ENCODE measurements at places on chromosomes 12 and 14.

GRCh38 chr14:75939200-75939599 lies 42.6 kb downstream of the TGFB3 start:
- no peak for DNase-seq

GRCh38 chr12:18981732-18982131 lies 147.8 kb upstream of the PLEKHA5 start:
- no peak for DNase-seq

DNA sequence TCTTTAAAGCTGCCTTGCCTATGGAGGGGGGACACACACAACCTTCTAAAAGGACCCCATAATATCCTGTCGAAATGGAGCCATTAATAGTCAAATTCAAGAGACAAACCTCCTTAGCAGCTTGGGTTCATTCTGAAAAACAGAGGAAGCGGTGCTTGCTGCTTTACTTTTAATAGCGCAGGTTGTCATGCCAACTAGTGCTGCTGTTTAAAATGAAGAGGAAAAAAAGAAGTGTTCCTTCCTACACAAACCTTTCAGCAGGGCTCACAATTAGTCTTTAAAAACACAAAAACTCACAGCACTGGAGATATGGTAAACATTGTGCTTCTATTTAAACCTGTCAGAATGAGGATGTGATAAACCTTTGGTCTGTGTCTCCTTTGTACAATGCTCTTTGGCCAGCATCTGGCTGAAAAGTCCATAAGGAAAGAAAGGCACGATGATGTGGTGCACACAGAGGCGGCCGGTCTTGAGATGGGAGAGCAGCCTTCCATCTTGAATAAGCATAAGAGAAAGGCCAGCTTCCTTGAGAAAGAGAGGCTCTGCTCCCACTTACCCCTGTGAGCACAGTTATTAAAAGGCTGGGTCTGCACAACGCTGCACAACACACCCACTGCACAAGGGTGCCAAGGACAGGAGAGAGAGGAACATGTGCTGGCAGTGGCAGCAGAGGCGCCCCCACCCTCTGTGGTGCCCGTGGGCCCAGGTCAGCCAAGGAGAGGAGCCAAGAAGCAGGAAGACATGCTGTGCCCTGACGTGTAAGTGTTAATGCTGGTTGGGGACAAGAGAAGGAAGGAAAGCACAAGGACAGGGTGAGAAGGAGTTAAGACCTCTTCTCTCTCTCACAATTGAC lies 144.6 kb downstream of the TTC7B start:
- no peak for DNase-seq

- peak; percentile 83 for DNase-seq
Observed at GRCh38 chr12:5588176-5588575, 156.3 kb downstream of the NTF3 start.

DNA sequence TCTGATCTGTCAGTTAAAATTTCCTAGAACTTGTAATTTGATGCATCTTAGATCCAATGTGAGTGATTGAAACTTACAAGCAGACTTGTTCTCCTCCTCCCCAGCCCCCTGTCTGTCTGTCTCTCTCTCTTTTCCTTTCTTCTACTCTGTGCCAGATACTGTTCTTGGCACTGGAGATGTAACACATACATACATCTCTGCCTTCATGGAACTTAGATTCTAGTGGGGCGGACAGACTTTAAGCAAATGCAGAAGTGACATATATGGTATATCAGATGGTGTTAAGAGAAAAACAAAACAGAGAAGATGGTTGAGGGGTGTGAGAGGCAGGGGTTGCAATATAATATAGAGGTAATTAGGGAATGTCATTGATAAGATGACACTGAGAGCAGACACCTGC lies 6.6 kb downstream of the CHST11 start:
- no peak for DNase-seq

- peak; percentile 11 for DNase-seq
Observed at GRCh38 chr14:94225460-94226378, 51.6 kb downstream of the PPP4R4 start.

DNA sequence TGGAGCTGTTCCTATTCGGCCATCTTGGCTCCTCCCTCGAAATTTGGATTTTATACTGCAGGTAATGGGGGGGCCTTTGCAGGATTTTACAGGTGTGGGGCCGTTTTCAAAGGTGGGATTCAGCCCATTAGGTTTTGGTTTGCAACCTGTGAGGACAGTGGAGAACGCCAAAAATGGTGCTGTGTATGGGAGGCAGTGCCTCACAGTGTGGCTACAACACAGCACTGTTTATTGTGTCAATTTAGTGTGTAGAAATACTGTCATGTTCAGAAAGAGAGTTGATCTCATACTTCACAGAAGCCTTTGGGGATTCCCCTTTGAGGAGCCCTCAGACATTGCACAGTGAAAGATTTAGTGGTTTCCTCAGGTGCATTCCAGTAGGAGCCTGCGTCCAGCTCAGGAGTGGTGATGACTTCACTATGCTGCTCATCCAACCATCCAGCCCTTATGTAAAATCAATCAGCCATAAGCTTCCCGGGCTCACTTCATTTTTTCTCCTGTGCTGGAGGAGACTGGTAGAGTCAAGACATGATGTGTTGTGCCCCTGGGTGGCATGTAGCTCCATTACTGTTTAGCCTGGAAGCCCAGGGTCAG lies 92.7 kb upstream of the PRMT8 start:
- no peak for DNase-seq

DNA sequence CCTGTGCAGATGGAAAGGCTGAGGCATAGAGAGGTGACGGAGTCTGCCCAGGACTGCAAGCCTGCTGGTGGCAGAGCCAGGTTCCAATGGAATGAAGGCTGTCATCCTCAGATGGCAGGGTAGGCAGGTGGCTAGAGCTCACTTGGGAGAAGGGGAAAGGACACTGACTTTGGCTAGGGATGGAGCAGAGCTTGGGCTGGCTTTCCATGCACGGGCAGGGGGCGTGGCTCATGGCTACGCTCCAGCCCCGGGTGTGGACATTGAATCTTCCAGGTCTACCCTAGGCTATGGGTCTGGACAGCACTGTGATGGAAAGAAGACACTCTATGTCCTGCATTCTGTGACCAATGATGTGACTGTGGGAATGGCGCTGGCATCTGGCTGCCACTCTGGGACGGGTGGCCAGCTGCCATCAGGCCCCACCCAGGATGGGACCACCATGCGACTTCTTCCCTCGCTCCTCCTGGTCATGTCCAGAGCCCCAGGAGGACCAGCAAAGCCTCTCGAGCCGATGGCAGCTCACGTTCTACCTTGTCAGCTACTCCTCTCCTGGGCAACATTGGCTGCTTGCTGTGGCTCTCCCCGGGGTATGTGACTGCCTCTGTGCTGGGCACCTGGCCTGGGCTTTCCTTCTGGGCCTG lies 398.7 kb downstream of the TMEM121 start:
- no peak for DNase-seq

DNA sequence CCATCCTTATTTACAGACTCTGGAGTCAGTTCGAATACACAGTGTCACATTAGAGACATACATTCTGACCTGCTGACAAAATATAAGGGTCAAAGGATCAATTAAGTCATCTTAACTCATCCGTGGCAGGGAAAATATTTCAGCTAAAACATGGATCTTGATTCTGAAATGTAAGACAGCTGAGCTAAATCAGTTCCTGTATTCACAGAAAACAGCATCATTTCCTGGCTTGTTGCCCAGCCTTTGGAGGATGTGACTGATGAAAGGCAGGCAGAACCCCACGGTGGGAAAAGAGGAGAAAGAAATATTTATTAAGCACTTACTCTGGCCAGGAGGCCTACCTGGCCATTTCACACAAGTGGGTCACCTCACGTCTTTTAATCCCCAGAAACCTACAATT lies 101.9 kb downstream of the GAS2L3 start:
- DNase-seq: peak; percentile 39

DNA sequence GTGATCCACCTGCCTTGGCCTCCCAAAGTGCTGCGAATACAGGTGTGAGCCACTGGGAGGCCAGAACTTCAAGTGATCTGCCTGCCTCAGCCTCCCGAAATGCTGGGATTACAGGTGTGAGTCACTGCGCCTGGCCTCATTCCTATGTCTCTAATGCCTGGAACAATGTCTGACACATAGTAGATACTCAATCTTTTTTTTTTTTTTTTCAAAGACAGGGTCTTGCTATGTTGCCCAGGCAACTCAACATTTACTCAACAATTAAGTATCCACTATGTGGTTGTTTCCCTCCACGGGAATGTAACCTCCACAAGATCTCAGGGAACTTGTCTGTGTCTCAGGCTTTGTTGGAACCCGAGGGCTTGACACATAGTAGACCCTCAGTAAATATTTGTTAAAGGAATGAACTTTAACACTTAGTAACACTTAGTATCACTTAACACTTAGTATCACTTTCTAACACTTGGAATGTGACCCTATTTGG lies 3.0 kb upstream of the TMEM120B start:
- peak; percentile 78 for DNase-seq

DNA sequence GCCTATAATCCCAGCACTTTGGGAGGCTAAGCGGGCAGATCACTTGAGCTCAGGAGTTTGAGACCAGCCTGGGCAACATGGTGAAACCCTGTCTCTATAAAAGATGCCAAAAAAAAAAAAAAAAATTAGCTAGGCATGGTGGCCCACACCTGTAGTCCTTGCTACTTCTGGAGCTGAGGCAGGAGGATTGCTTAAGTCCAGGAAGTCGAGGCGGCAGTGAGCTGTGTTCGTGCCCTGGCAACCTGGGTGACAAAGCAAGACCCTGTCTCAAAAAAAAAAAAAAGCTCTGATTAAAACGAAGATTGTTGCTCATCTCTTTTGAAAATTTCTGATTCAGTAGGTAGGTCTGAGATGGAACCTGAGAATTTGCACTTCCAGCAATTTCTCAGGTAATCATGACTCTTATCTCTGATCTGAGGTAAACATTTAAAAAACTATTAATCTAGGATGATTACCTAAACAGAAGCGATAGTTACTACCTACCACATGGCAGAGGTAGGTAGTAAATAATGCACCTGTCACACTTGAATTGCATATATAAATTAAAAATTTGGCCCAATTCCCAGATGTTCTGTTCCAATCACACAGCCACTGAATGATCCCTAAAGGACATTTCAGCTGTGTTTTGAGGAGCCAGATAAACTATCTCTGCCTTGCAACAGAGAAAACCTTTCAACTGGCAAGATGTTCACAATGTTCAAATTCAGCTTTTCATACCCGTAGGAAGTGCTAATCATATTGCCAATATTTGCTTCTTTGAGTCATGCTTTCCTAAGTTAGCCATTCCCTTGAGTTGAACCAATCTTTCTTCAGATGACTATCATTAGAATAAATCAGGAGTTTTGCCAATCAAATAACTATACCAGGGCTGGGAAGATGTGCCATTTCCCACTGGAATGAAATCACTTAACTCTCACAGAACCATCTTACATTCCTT lies 4.2 kb upstream of the TEP1 start:
- no peak for DNase-seq

DNA sequence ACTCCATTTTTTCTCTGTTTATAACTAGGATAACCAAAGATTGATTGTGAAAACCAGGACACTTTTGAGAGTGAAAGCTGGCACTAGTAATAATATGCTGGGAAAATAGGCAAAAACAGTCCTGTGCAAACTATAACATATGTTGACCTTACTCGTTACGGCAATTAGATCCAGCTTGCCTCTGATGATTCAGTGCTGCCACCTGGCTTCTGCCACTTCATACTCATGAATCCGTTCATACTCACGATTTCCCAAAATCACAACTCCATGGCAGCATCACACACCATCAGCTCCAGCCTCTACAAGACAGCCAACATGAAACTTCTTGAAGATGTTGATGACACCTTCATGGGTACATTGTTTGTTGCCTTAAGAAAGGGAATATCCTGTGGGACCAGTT lies 49.1 kb upstream of the CAND1 start:
- DNase-seq: no peak

DNA sequence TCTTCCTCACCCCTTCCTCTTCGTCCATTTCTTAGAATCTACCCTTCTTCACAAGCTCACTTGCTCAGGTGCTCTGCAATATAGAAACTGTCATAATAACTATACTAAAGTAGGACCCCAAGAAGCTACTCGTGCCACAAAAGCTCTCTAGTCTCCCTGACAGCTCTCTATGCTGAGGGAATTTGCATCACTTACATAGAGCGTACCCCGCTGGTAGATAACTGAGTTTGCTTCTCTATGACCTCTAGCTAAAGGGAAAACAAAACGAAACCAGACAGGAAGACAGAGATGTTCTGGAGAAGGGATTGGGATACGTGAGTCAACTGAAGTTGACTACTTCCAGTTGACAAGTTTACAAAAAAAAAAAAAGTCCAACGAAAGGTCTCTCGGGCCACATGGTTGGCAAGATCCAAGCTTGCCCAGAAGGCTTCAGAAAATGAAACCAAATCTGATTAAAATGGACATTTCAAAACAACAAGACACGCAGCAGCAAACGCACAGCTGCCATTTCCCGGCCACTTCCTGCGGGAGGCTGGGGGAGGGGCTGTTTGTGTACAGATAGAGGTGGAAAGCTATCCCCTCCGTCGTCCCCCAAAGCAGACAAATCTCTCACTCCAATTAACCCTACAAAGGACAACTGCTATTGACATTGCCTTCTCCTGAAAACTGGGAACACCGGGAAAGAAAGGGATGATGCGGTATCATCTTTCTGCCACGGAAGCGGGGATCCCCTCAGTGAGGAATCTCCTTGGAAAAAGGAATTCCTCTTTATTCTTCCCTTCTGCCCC lies 1.3 kb downstream of the BAZ2A start:
- peak; percentile 40 for DNase-seq

DNA sequence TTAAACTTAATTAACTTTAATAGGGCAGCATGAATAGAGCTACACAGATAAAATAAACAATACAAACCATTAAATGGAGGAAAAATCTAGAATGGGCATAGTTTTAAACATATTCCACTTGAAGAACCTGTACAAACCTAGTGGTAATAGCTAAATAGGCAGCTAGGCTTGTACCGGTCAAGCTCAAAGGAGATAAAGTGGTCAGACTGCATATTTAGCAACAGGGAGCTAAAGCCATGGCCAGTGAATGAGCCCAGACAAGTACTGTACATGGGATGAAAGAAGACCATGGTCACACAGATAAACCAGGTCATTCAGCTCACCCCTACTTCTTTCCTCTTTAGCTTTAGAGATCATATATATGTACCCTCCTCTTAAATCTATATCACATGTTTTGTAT lies 186.6 kb upstream of the KRR1 start:
- no peak for DNase-seq

GRCh38 chr14:65115615-65116014 lies 13.3 kb upstream of the MAX start:
- DNase-seq: no peak

DNA sequence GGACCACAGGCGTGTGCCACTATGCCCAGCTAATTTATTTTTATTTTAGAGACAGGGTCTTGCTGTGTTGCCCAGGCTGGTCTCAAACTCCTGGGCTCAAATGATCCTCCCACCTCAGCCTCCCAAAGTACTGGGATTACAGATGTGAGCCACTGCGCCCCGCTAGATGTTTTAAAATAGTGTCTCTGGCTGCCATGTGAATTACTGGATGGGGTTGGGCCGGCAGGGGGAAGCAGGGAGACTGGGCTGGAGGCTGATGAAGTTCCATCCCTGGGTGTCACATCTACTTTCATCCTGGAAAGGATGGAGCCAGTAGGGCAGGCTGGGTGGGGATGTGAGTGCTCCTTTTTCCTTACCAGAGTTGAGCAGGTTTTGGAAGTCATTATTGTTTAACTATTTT lies 46.1 kb downstream of the DNAH10 start:
- peak; percentile 24 for DNase-seq

GRCh38 chr12:60205500-60205899 lies 609.7 kb downstream of the SLC16A7 start:
- DNase-seq: peak; percentile 70

Measured in fibroblast of skin of right quadriceps (primary cell).